ENCODE measurements at places on chromosomes 2 and 18. TPM values are rescaled to one million over a fixed set of nuclear protein-coding genes. Genes with fewer than 3 reads are reported as not detected.
A peak's percentile ranks its signal among the peaks of the same experiment; 100 is the strongest.

GRCh38 chr2:138654146-138654545, 126.0 kb downstream of the NXPH2 start:
- no peak for DNase-seq

The SAG gene
- not detected for polyA plus RNA-seq

- DNase-seq: no peak
These were observed 14.8 kb downstream of the CCDC121 start for GRCh38 chr2:27613985-27614384.

DNA sequence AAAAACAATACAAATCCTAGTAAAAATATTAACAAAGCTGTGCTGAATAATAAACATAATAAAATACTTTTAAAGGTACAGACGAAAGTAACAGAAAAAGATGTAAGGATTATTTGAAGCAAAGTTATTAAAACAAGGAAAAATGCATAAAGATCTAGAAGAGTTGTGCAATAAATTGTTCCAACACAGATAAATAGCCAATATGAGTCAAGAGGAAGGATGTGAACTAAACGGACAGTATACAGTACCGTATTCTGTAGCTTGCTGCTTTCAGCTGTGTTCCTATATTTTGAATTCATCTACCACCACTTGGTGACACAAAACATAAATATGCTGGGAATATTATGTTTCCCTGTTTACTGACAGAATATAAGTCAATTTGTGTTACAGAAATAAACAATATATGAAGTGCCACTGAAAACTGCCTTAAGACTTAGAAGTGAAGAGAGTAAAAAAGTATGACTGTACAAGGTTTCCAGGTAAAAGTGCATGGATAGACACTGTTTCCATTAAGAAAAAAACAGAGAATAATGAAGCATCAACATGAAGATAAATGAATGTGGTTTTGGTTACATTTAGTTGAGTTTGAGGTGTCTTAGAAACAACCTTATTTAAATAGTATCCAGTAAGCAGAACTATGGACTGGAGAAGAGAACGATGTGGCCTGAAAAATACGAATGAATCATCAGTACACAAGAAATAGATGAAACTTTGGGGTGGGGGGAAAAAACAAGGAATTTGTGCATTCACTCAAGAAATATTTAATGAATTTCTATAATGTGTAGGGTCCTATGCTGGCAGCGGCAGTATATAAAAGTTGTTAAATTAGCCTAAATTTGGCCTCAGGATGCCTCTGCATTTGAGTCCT, 13.1 kb downstream of the PPP3R1 start:
- no peak for DNase-seq

DNA sequence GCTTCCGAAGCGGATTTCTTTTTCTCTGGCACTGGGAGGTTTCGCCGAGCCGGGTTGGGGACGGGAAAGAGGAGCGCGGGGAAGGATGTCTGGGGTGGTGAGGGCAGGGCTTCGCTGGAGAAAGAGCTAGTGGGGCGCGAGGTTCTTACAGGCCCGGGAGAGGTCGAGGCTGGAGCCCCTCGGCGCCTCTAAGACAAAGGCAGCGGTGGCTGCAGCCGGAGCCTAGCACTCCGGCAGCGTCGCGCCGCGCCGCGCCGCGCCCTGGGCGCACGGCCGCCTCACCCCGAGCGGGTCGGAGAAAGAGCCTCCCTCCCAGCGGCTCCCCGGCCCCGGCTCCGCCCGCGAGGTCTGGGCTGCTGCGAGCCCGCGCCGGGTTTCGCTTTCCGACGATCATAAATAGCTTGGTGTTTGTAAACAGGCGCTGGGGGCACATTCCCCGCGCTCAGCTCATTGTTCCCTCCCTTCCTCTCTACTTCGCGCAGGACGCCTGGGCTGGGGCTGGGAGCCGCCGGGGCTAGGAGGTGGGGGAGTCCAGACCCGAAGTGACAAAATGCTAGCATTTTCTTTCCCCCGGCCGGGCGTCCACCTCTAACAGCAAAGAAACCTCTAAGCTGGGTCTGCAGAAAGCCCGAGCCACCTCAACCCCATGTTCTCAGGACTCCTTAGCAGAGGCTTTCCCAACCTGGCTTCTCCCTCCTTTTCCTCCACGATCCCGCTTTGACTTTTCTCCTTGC, 813 bp upstream of the MEIS1 start:
- DNase-seq: peak; percentile 58

DNA sequence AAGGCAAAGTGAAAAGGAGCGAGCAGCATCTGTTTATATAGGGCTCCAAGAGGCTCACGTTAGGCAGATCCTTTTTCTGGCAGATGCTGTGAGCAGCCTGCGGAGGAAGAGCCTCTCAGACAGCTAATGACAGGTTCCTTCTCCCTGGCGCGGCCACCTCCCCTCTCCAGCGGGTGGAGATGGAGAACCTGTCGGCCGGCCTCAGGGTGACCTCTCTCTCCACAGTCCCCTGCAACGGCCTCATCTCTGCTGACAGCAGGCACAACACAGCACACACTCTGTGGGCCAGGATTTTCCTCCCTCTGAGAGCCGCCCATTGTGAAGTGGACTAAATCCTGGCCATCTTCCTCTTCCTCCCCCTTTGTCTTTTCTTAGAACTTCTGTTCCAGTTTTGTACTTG, 119.8 kb downstream of the PRKCE start:
- DNase-seq: peak; percentile 27

The CPLX4 gene
- not detected for polyA plus RNA-seq

The MBOAT2 gene
- polyA plus RNA-seq: 3.2 TPM

The TTN gene
- 0.36 TPM for polyA plus RNA-seq

DNA sequence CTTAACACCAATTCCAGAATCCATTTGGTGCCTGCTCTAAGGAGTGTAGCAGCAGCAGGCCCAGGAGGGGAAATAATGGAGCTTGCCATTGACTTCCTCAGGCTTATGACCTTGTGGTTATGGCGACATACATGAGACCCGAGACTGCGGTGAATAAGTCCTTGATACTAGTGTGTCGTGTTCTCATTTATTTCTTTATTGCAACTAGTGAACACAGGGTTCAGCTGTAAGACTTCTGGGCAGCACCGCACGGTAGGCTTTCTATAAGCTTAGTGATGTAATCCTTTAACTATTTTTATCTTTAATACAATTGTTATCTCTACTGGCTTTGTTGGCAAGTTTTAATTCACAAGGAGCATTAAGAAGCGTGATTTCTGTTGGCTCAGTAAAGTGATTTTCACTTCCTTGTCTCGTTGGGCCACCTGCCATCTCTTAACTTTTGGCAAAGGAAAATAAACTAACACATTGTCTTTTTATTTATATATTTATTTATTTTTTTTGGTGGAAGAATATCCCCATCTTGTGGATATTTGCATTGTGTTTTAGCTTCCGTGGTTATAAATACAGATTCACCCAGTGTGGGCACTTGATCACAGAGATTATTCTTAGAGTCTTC, 139.8 kb downstream of the LTBP1 start:
- DNase-seq: peak; percentile 86

The MYO5B gene
- 133 TPM for polyA plus RNA-seq

DNA sequence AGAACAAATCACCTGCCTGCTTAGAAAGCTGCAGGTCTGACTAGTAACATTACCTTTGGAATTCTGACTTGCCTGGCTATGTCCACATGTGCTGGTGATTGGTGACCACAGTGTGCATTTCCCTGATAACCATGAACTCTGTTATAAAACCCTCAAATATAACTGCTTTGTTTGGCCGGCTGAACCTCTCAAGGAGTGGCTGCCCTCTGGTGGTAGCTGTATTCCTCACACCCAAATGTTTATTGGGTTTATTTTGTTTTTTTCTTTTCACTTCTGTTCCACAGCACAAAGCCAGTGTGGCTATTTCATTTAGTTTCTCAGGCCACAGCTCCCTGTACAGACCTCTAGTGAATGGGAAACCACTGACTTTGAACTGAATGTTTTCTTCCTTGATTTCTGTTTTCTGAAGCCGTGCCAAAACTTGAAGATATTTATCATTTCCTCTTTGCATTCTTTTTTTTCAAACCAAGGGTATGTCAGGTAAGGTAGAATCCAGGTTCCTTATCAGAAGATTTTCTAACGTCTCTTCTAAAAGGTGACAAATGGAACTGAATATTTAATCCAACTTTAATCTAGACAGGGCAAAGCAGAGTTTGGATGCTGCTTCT, 549.0 kb upstream of the VRK2 start:
- peak; percentile 49 for DNase-seq

- no peak for DNase-seq
These were observed 38.2 kb downstream of the BOLA3 start for GRCh38 chr2:74109551-74109950.

The TMEFF2 gene
- 2.0 TPM for polyA plus RNA-seq

DNA sequence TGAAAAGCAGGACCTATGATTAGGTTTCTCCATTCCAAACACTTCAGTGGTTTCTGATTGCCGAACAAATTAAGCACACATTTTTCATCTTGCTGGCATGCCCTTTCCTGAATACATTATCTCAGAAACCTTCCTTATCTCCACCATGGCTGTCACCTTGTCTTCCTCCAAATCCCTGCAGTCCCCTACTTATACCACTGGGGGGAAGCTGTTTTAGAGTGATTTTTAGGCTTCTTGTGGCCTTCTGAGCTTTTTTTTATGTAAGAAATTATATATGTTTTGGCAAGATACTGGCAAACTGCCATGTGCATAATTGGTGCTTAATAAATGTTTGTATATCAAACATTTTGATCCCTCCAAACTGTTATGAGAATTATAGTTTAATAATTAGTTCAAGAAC, 229.2 kb downstream of the MYT1L start:
- no peak for DNase-seq

DNA sequence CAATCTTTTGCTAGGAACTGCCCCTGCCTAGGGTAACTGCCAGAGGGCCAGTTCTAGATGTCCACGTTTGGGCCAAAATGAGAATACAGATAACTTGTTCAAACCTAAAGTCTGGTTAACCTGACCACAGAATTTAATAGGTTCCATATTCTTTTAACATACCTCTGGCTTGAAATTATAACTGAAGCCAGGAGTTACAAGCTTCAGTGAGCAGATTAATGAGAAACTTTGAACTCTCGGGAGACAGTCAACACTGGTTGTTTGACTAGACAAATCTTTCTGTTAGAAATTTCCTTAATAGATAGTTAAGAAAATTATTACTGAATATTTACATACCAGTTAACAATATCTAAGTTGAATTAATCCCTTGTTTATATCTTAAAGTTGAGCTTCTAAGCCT, 110.0 kb upstream of the KLF7 start:
- DNase-seq: no peak

DNA sequence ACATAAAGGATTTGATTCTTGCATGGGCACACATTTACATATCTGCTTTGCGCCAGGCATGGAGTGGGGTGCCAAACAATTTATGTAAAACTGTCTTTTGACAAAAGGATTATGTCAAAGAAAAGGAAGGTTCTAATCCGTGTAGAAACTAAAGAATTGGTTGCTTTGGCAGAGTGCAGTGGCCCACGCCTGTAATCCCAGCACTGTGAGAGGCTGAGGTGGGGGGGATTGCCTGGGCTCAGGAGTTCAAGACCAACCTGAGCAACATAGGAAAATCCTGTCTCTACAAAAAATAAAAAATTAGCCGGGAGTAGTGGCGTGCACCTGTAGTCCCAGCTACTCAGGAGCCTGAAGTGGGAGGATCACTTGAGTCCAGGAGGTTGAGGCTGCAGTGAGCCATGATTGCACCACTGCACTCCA, 1.1 kb upstream of the MTERF4 start:
- no peak for DNase-seq

DNA sequence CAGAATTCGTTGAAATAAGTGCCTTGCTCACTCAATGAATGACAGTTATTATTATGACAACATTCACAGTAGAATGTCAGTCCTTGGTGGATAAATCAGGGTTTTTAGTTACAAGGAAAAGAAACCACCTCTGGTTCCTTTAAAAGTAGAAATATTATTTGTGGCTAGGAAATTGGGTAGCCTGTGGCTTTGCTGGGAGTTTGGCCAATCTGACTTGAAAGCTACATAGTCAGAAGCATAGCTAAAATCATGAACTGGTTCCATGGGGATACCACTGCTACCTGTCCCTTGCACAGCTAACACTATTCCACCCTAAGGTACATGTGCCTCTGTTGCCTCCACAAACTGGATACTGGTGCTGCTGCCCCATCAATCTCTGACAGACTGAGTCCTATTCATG, 12.8 kb upstream of the SMCHD1 start:
- no peak for DNase-seq

DNA sequence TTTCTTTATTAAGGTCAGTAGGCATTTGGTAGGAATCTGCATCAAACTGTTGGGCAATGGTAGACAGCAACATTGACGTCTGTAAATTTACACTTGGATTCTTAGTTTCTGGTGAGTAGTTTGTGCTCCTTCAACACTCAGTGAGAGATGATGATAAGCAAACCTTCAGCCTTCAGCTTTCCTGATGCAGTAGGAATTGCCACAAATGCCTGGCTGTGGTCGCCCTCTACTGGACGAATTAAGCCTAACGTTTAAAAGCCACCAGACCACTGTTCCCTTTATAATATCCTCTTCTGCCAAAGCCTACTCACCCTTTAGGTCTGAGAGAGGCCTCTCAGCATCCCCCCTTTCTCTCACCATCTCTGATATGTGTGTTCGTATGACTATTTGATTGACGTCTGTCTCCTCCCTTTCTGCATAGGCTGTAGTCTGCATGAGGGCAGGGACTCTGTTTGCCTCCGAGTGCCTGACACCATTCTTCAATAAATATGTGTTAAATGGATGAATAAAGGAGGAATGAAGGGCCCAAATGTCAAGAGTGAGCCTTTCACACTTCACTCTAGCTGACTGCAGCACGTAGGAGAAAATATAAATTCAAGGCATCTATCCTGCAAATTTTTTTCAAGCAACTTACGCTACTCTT, 47.0 kb upstream of the PLEKHM3 start:
- DNase-seq: peak; percentile 71

DNA sequence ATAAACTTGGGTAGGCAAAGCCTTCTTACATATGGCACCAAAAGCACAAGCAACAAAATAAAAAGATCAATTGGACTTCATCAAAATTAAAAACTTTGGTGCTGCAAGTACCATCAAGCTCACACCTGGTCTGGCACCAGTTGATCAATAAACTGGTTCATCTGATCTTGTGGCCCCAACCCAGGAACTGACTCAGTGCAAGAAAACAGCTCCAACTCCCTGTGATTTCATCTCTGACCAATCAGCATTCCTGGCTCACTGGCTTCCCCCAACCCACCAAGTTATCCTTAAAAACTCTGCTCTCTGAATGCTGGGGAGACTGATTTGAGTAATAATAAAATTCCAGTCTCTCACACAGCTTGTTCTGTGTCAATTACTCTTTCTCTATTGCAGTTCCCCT, 8.4 kb downstream of the EPG5 start:
- no peak for DNase-seq

The UGT1A5 gene
- polyA plus RNA-seq: 0.15 TPM

The FAM110C gene
- polyA plus RNA-seq: 11.9 TPM
